Stimulated activated CD4-positive, alpha-beta T cell treated with anti-CD3 and anti-CD28 coated beads, Interleukin-1b, Interleukin-23, amount 100 ng/mL, for 1 hour (primary cell): ENCODE measurements at places on chromosomes 3 and 15.

GRCh38 chr3:115552007-115552406 is 71.3 kb upstream of the GAP43 start:
- DNase-seq, result no peak

- no peak for DNase-seq
Observed at GRCh38 chr3:41418961-41419691, 219.8 kb downstream of the CTNNB1 start.

DNA sequence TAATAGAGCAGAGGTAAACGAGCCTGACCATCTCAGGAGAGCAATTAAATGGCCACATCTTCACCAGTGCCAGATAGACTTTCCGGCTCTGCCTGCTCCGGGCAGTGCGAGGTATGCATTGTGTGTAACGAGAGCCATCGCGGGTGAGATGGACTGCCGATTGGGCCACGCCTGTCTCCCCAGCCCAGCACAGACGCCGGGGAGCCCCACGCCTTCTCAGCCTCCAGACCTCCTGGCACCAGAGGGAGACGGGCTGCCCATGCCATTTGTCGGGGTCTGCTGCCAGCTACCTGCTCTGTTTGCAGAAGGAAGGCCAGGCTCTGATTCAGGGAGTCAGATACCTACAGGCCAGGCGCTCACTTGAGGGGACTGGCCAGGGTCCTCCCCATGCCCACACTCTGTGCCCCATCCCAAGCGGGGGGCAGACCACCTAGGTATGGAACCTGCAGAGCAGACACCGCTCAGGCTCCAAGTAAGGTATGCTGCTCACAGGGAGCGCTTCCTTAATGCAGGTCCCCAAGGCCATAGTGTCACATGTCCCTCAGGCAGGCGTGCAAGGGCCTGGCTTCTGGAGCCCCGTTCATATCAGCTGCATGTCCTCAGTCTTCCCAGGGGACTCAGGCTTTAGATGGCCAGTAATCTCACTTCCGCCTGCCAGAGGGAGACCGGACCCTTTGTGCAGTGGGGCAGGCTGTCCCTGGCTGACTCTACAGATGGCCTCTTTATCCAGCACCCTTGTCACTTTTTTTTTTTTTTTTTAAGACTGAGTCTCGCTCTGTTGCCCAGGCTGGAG is 62.2 kb downstream of the DNAJB8 start:
- DNase-seq, result no peak

- DNase-seq, result no peak
Observed at GRCh38 chr3:186088335-186088734, 20.6 kb downstream of the ETV5 start.

DNA sequence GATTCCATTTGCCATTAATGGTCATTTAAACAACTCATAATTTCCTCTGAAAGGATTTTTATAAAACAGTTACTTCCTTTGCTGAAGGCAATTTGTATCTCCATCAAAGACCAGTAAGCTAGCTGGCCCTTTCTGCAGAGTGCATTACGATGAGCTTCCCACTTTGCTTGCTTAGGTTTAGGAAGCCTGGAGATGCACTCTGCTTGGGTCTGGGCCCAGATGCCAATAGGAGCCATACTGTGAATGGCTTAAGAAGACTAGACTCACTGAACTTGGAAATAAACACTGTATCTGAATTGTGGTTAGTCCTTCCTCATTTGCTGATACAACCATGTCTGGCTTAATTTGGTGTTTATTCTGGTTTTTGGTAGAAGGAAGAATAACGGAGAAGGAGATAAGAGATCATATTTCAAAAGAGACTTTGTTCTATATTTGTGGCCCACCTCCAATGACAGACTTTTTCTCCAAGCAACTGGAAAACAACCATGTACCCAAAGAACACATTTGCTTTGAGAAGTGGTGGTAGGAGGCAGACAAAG is 38.1 kb downstream of the OXNAD1 start:
- DNase-seq, result no peak

- peak; percentile 34 for DNase-seq
Observed at GRCh38 chr15:99450896-99451358, 114.9 kb upstream of the MEF2A start.

- DNase-seq, result no peak
Observed at GRCh38 chr15:68679961-68680371, 101.2 kb downstream of the CORO2B start.

- DNase-seq, result no peak
Observed at GRCh38 chr15:42735382-42736165, 1.4 kb downstream of the CDAN1 start.

DNA sequence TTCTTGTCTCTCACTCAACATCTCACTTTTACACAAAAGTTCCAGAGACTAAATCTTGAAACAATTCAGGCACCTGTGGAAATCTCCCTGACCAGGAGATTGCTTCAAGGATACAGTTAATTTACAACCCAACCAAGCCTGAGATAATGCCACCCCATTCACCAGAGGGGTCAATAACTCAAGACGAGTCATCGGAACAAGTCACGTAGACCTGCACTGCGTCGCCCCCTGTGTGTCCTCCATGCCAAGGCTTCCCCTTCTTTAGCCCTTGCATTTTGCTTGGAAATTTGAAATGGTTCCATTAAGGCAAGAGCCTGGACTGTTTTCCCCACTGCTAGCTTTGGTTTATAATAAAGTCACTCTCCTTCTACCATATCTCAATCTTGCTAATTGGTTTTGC is 129.0 kb upstream of the NEO1 start:
- DNase-seq, result no peak

GRCh38 chr15:101256757-101257156 is 4.9 kb upstream of the CHSY1 start:
- no peak for DNase-seq

DNA sequence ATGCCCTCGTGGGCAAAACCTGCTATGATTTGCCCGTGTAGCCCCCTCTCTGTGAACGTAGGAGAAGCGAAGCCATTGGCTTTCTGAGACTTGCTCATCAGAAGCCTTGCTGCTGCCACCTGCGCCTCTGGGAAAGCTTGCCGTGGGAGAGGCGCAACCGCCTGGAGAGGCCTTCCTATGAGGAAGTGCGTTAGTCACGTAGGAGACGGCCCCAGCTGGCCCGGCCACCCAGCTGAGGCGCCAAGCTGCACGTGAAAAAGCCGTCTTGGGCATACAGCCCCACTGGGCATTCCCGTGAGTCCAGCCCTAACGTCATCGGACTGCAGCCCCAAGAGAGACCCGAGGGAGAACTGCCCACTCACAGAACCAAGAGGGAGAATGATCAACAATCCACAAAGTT is 49.1 kb upstream of the TJP1 start:
- no peak for DNase-seq

GRCh38 chr3:129627350-129628168 is 21.1 kb upstream of the PLXND1 start:
- peak; percentile 30 for DNase-seq

DNA sequence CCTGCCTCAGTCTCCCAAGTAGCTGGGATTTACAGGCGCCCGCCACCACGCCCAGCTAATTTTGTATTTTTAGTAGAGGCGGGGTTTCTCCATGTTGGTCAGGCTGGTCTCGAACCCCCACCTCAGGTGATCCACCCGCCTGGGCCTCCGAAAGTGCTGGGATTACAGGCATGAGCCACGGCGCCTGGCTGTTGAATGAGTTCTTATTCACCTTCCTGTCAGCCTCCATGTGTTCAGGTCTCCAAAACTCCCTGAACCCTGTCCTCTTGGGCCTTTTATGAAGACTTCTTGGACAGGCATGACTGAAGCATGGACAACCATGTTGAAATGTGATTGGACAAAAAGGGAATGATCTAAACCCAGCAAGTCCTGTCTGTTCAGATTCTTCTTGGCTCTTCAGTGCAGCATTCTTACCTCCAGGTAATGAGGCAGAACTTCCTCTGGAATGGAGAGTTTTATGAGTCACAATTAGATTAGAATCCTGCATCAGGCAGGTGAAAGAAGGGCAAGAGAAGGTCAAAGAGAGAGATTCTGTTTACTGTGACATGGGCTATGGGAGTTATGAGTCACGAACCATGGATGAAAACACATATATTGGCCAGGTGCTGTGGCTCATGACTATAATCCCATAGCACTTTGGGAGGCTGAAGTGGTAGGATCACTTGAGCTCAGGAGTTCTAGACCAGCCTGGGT is 23.1 kb upstream of the EIF4A2 start:
- no peak for DNase-seq

GRCh38 chr3:9837701-9838582 is 5.9 kb downstream of the RPUSD3 start:
- DNase-seq, result no peak

- DNase-seq, result no peak
Observed at GRCh38 chr15:85071504-85071903, 89.8 kb downstream of the PDE8A start.

- no peak for DNase-seq
Observed at GRCh38 chr3:151579571-151580270, 118.9 kb upstream of the IGSF10 start.

GRCh38 chr3:153957421-153957820 is 163.8 kb upstream of the ARHGEF26 start:
- no peak for DNase-seq

DNA sequence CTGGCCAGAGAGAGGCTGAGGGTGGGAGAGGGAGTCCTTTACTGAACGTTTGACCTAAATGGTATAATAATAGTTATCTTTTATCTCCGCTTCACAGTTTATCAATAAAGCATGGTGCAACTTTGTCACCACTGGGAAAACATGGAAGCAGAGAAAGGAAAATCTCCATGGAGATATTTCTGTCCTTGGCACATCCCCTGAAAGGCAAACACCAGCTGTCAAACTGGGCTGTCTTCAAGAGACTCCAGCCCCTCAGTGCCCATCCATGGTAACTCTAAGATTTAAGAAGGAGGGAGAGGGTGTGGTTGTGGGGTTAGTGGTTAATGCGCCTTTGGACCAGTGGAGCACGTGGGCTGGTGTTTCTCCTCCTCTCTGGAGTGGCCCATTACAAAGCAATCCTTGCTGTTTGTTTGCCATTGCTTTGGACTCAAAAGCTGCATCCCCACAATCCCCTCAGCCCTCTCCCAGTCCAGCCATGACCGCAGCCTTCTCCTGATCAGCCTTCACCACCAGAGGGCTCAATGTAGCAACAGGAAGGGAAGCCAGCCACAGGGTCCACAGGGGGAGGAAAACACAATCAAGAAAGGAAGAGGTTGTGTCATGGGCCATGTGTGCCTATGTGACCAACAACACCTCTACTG is 38.2 kb upstream of the FAM174B start:
- DNase-seq, result no peak

- no peak for DNase-seq
Observed at GRCh38 chr3:165256554-165257065, 60.4 kb upstream of the SLITRK3 start.

GRCh38 chr15:84831028-84831427 is 13.9 kb downstream of the ALPK3 start:
- DNase-seq, result no peak

- no peak for DNase-seq
Observed at GRCh38 chr3:3664935-3665334, 134.3 kb upstream of the LRRN1 start.

- DNase-seq, result no peak
Observed at GRCh38 chr3:12751571-12751970, 7.5 kb downstream of the TMEM40 start.

GRCh38 chr3:21745966-21746365 is 5.0 kb downstream of the ZNF385D start:
- no peak for DNase-seq

GRCh38 chr3:195557322-195557721 is 14.2 kb upstream of the PPP1R2 start:
- DNase-seq, result no peak

- DNase-seq, result no peak
Observed at GRCh38 chr3:184366619-184367289, 5.2 kb downstream of the POLR2H start.

DNA sequence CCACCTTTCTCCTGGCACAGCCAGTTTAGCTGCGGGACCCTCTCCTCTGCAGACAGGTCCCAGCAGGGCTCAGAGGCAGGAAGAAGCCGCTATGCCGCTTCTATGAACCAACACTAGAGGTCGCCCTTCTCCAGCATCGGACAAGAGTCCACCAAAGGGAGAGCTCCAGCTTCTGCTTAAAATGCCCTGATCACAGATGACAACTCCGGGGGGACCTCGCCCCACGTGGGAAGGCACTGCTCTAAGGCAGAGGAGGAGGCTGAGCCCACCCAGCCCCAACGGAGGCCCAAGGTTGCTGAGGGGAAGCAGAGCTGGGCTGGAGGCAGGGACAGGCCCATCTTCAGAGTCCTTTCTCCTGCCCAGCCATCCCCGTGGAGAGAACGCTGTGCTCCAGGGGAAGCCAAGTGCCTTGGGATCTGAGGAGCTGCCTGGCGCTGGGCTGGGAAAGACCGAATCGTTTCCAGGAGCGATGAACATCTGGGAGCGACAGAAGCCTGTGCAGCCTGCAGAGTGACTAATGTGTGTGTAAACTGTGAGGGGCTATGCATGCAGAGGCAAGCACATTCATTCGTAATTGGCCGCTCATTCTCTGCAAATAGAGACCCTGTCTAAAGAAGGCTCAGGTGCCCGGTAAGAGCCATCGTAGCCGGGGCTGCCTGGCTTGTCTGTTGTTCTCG is 43.5 kb upstream of the BDH1 start:
- peak; percentile 46 for DNase-seq

GRCh38 chr3:171797873-171798272 is 12.4 kb downstream of the PLD1 start:
- no peak for DNase-seq

- DNase-seq, result no peak
Observed at GRCh38 chr3:98986073-98986472, 84.6 kb upstream of the DCBLD2 start.

GRCh38 chr3:80677796-80678195 is 910.0 kb upstream of the ROBO1 start:
- DNase-seq, result no peak

DNA sequence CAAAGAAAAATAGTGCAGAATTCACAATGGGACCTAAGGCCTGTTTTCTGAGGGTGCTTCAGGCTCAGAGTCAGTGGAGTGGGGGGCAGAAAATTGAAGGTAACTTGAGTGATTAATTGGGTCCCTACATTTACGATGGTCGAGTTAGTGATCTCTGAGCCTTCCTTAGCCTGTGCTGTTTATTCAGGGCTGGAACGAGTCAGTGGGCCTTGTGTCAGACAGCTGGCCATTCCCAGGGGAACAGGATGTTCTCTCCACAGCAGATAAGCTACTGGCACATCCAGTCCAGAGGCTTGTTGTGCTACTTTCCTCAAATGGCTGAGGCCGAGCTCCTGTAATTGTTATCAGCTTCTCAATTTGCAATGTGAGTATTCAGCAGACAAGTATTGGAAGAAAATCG is 29.2 kb upstream of the CNTN3 start:
- no peak for DNase-seq

- no peak for DNase-seq
Observed at GRCh38 chr3:111210003-111210711, 138.5 kb downstream of the NECTIN3 start.

DNA sequence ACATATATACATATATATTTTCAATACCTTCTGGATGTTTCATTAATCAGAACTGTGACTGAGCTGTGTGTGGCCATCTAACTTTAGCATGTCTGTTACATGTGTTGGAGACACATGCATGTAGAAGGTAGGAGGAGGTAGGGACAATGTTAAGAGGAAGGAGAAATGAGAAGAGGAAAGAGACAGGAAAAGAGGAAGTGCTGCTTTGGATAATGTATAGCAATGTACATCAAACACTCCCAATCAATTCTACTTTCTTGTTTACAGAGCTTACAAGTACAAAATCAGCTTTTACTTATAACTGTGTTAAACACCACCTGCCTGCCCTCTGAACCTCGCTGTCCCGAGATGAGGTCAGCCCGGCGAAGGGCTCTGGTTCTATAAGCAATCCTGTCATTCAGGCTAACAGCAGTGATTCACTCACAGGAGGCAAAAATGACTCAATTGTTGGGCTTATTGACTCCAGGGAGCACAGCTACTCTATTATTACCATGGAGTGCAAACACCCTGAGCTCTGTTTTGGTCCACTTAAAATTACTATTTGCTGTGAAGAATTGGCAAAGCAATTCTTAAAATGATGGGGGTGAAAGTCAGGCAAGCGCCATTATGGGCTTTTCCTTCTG is 188.9 kb downstream of the MEIS2 start:
- no peak for DNase-seq

- no peak for DNase-seq
Observed at GRCh38 chr3:87209111-87209510, 18.0 kb upstream of the CHMP2B start.
